ENCODE measurements at places on chromosomes 7 and 10. TPM values are rescaled to one million over a fixed set of nuclear protein-coding genes. Genes with fewer than 3 reads are reported as not detected.

Gene HOXA7
- polyA plus RNA-seq = 1.0 TPM

DNA sequence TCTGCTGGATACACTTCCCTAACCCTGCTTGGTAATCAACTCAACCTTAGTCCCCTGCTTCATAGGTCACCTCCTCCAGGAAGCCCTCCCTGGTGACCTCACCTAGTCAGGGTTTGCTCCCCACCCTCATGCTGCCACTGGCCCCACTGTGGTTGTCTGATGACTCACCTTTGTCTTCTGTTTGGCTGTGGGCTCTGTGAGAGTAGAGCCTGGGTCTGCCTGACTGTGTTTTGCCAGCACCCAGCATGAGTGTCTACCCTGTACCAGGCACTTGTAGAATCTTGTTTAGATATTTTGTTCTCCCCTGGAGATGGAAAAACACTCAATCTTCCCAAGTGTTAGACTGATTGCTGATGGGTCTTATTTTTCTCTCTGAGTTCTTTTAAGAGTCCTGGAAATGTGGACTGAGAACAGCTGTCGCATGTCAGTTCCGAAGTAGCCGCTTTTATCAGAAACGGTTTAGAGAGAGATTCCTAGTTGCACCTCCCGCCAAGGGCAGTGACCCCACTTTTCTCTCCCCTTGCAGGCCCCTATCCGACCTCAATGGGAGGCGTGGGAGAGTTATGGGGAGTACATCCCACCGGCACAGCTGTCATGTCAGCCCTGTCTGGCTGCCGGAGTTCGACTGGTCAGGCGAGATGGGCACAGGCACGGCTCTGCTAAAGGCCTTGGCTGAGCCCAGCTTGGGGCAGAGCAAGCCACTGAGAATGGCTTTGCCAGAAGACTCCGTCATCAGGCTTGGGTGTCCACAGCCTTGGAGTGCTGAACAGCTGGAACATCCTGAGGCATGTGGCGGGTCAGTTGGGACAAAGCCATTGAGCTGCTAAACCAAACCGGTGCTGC, 134.3 kb downstream of the GRK5 start:
- no peak for DNase-seq

DNA sequence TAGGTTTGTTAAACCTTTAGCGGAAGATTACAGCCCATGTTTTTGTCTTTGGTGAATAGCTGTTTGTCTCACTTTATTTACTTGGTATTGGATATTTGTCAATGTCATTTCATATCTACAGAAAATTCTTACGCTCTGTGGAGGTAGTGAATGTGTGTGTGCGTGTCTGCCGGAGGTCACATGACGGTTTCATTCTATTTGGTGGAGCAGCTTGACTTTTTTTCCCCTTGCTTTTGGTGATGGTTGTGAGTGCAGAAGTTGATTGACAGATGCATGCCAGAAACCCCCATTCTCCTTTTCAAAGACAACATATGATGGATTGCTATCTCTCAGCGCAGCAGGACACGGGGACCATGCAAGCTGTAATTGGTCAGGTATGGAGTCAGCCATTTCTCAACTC, at the start of gene POU6F2:
Gene POU6F2, plus strand, starts transcription at position 225 of the 400 bp plus-strand sequence. Its CDS starts 45 bp downstream, at position 270.
- no peak for DNase-seq

DNA sequence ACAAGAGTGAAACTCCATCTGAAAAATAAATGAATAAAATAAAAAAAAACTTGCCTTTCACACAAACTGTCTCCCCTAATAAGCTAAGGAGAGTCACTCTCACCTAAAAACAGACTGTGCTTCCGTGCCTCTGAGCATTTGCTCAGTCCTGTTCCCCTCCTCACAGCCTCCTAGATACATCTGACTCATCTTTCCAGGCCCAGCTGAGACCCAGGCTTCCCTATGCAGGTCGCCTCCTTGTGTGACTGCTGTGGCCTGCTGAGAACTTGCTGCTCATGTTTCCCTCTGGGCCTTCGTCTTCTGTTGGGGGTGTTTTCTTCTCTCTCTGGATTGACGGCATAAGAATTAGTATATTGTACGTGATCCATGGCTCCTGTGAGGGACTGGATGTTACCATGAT, 777.7 kb downstream of the LRMDA start:
- no peak for DNase-seq

DNA sequence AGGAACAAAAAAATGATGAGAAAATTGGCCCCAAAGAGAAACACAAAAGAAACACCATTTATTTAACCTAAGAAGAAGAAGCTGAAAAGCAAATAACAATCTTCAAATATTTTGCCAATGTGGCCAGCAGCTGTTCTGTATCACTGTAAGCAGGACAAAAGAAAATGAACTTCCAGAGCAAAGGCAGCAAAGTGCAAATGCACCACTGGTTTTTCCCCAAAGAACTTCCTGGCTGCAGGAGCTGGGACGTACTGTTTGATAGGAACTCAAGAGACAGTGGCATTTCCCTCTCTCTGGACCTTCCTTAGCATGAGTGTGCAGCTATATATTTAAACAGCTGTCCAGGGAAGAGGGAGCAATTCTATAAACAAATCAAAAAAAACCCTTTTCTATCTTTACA, 60.4 kb downstream of the RNLS start:
- DNase-seq = no peak

DNA sequence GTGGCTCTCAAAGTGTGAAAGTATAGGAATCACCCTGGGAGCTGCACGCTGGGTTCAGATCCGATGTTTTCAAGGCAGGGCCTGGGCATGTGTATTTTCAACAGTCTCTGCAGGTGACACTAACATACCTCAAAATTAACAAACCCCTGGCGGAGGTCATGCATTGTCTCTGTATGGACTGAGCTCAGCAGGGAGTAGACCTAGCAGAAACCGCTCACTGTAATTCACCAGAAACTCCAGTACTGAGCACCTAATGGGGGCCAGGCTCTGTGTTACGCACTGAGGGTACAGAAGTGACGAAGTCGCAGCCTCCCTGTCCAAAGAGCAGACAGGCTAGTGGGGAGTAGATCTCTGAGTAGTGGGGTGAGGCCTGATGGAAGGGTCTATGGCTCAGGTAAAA, 5.6 kb downstream of the STRA8 start:
- DNase-seq = no peak

GRCh38 chr7:38245409-38245977, 27.9 kb downstream of the TARP start:
- DNase-seq = peak; percentile 56

- DNase-seq = no peak
These were observed 12.9 kb downstream of the ZNF786 start for GRCh38 chr7:149077594-149077993.

DNA sequence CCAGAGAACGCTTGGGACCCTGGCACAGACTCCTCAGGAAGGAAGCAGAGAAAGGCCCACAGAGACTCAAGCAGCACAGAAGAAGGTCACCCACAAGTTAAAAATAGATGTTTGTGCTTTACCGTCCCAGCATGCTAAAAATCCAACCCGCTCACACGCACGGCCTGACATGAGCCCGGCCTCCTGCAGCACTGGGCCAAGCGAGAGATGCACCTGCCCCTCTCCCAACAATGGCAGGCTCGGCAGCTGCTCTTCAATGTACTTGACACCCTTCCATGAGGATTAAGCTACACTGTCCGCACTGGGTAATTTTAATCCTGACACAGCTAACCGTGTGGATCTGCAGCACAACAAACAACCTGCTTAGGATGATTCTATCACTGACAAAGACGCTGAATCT, 9.3 kb downstream of the DIP2C start:
- no peak for DNase-seq

All from immature natural killer cell (primary cell).